ENCODE measurements at places on chromosomes 7 and 10. TPM values are rescaled to one million over a fixed set of nuclear protein-coding genes. Genes with fewer than 3 reads are reported as not detected.
A peak's percentile ranks its signal among the peaks of the same experiment; 100 is the strongest.

- DNase-seq = no peak
Measured at GRCh38 chr7:111180338-111180737, 89.4 kb downstream of the LRRN3 start.

GRCh38 chr10:4329225-4329624, 496.8 kb upstream of the AKR1E2 start:
- DNase-seq = no peak

- DNase-seq = no peak
Measured at GRCh38 chr10:75639736-75640135, 208.3 kb downstream of the LRMDA start.

- no peak for DNase-seq
Measured at GRCh38 chr10:25747084-25747483, 186.9 kb upstream of the MYO3A start.

- no peak for DNase-seq
Measured at GRCh38 chr10:114061789-114062188, 18.1 kb downstream of the ADRB1 start.

- no peak for DNase-seq
Measured at GRCh38 chr7:130114374-130114773, 44.0 kb downstream of the KLHDC10 start.

DNA sequence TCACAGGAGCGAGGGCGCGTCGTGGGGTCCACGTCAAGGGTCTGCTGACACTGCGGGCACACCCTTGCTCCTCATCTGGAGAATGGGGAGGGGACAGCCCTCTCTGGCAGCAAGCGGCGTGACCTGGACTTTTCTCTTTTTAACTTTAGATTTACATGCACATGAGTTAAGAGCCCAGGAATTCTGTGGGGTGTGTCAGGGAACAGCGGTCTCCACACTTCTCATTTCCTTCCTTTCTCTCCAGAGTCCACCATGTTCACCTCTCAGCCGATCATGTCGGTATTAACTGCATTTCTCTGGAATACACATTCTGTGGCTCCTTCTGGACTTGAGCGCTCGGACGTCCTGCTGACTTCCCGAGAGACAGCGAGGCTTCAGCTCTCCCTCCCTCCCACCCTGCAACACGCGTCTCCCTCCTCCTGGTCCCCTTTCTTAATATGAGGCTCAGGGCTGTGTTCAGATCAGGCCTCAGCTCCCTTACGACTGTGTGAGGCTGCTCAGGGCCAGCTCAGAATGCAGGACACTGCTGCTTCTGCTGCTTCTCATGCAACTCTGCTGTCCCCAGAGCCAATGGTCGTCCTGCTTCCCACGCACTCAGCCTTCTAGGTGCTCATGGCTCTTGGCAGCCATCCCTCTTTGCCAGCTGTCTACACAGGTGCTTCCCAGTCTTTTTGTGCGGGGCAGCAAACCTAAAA, 261.3 kb downstream of the ELFN1 start:
- no peak for DNase-seq

GRCh38 chr7:137804836-137805235, 41.9 kb downstream of the DGKI start:
- no peak for DNase-seq

Gene SPDYE11
- not detected for total RNA-seq

DNA sequence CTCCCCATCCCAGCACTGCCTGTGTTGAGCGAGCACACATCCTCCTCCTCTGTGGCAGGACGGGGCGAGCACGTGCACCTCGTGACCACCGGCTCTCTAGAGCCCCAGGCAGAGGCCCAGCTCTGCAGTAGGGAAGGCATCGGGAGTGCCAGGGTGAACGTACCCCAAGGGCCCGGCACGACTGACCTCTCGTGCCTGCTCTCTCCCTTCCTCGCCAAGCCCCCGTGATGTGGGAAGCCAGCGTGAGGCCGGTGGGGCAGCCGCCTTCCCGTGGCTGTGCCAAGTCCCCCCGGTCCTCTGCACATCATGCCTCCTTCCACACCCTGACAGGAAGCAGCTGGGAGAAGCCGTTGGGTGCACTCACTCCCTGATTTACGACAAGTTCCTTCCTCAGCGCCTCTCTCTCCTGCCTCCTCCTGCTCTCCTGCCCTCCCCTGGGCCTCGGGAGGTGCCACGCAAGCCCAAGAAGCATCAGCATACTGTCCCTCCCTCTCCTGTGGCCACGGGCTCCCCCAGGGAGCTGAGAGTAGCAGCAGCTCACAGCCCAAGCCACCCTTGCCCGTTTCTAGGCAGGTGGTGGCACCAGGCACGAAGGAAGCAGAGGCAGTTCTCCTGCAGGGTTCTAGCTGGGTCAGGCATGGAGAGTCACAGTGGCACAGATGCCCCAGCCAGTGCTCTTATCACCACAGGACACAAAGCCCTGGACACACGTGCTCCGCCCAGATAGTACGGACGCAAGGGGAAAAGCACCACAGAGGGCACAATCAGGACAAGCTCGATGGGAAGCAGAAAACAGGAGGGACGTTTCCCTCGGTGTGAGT, 47.0 kb downstream of the AMZ1 start:
- DNase-seq = no peak

GRCh38 chr7:66308411-66308810, 103.3 kb downstream of the TPST1 start:
- no peak for DNase-seq

DNA sequence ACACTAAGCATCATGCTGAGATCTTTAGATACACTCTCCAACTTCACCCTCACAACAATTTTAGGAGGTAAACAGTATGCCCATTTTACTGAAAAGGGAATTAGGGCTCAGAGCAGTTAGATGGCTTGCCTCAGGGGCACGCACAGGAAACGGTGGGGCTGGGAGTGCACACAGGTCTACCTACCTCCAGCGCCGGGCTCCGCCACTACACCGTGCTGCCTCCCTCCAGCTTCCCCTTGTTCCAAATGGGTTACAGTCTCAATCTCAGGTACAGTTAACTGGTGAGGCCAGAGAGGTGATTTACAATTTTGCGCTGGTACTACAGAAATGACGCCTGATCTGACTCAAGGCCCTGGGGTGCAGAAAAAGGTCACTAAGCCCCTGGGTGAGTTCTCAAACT, 142.0 kb downstream of the NOC3L start:
- no peak for DNase-seq

GRCh38 chr10:114540236-114540635, 117.8 kb downstream of the ABLIM1 start:
- DNase-seq = no peak

DNA sequence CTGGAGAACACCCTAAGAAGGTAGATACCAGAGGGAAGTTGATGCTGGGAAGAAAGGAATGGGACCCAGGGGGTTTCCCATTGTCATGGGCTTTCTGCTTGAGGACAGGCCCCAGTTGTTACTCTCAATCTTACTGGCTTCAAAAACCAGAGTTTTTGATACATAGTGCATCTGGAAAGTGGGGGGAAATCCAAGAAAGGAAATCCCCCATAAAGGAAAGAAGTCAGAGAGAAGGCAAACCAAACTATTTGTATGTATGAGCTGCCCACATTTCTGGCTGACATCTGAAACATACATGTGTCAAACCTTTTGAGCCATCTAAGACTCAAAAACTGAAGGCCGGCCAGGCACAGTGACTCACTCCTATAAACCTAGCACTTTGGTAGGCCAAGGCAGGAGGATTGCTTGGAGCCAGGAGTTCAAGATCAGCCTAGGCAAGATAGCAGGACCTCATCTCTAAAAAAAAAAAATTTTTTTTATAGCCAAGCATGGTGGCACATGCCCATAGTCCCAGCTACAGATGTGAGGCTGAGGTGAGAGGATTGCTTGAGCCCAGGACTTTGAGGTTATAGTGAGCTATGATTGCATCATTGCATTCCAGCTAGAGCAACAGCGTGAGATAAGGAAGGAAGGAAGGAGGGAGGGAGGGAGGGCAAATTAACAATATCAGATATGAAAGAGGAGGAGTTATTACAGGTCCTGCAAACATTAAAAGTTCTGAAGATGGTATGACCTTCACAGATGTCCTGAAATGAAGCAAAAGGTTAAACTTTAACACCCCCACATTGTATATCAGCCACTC, 6.7 kb upstream of the COA1 start:
- no peak for DNase-seq

Gene ZNF479
- total RNA-seq = not detected

DNA sequence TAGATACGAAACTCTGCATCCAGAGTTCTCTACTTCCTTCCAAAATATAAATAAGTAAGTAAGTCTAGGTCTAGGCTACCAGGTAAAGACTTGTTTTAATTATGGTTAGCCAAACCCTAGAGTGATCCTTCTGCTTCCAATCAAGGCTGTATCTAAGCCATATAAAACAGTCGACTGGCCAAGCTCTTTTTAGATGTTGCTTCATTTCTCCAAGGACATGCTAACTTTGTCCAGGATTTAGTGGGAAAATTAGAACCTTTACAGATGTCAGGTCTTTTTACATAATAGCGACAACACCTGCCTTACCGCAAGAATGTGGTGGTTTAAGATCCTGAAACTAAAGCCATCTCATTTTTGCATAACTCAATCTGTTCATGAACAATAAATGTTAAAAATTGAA, 156.8 kb downstream of the NXPH1 start:
- no peak for DNase-seq

Gene ANKRD2
- 0.90 TPM for total RNA-seq

Gene VSIR
- total RNA-seq = 30.1 TPM

- DNase-seq = no peak
Measured at GRCh38 chr10:2244471-2244870, 507.1 kb upstream of the ADARB2 start.

DNA sequence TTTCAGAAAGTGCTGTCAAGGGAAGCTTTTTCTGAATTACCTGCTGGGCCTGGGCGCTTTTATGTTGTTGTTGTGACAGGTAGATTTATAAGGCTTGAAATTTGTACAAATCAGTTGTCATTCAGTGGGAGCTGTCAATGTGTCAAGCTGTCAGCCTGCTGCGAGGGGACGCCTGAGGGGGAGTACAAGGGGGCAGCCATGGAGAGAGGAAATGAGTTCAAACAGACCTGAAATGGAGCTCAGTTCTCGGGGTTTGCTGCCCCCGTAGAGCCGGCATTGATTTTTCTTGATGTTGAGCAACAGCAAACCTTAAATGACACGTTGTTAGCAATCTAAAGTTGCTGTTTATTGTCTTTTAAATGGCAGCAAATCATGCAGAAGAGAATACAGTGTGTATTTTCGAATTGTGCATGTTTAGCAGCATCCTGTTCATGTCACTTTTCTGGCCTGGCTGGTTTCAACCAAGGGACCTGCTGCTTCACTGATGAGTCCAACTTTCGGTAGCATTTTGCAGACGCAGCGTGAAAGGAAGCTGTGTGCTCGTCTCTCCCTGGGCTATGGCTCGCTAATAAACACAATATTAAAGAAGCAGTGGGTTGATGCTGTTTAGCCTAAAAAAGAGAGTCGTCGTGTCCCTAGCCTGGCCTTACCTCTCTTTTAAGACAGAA, 166.5 kb downstream of the LRMDA start:
- no peak for DNase-seq

Gene ZNF239
- 10.8 TPM for total RNA-seq

- DNase-seq = no peak
Measured at GRCh38 chr7:29490094-29490607, 73.5 kb upstream of the PRR15 start.

GRCh38 chr7:138089080-138089901, 13.0 kb downstream of the AKR1D1 start:
- no peak for DNase-seq

DNA sequence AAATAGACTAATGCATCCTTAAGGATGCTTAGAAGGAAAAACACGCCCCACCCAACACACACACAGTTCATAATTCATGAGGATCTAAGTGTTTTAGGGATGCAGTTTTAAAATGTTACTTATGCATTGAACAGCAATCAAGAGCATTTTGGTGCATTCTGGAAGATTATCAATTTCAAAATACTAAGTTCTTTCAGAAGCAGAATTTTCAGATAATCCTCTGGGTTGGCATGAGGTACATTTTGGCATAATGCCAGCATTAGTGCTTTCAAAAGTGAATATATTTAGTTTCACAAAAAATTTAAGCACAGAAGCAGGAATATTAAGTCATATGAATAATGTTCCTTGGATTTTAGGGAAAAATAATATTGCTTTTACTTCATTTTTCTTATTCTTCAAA, 937.1 kb downstream of the REEP3 start:
- no peak for DNase-seq

DNA sequence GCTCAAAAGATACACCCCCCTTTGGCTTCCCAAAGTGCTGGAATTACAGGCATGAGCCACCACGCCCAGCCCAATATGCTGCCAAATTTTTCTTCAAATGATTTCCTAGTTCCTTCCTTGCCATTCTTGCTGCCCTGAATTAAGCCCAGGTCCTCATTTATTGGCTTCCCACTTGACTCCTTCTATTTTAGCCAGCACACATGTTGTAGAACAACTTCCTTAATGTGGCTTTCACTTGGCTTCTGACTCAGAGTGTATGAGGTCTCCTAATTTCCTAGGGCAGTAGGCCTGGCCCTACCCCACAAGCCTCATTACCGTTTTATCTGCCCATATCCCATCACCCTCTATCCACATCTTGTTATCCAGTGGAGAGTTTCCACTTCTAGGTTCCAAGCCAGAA, 21.8 kb upstream of the HIPK2 start:
- DNase-seq = no peak

- no peak for DNase-seq
Measured at GRCh38 chr7:24963218-24963617, 16.8 kb downstream of the OSBPL3 start.

- peak; percentile 77 for DNase-seq
Measured at GRCh38 chr10:104580774-104581675, 60.1 kb upstream of the SORCS3 start.

DNA sequence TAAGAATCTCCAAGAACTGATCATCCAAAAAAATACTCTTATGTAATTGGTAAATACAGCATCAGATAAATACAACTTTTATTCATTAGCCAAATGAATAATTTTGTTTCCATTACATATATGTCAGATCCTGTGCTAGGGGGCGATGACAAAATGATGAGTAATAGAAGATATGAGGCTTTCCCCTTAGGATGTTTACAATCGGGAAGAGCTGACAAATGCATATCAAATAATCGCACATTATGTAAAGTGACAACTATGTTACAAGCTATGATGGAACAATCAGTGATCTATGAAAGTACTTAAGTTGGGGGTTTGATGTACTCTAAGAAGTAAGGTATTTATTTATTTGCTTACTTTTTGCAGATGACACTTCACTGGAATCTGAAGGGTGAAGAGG, 465.6 kb upstream of the VSTM2A start:
- DNase-seq = no peak

- DNase-seq = no peak
Measured at GRCh38 chr10:96964131-96964530, 132.0 kb downstream of the LCOR start.

All from Calu3 (cell line).